ENCODE measurements at places on chromosomes 13 and 19.

DNA sequence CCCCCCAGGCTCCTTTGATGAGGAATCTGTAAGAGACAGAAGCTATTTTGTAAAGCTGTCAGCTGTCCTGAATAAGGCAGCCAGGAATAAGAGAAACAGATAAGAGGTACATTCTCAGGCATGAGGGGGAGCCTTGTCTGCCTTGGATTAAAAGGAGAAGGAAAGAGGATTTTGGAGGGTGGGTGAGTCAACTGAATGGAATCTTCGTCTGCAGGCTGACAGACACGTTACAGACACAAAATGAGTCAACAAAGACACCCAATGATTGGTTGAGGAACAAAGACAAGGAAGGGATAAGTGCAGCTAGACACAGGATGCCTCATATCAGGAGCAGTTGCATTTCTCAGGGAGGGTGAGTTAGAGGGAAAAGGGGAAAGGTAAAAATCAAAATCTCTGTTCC, 162.5 kb downstream of the OLFM4 start:
- peak; percentile 2 for DNase-seq

DNA sequence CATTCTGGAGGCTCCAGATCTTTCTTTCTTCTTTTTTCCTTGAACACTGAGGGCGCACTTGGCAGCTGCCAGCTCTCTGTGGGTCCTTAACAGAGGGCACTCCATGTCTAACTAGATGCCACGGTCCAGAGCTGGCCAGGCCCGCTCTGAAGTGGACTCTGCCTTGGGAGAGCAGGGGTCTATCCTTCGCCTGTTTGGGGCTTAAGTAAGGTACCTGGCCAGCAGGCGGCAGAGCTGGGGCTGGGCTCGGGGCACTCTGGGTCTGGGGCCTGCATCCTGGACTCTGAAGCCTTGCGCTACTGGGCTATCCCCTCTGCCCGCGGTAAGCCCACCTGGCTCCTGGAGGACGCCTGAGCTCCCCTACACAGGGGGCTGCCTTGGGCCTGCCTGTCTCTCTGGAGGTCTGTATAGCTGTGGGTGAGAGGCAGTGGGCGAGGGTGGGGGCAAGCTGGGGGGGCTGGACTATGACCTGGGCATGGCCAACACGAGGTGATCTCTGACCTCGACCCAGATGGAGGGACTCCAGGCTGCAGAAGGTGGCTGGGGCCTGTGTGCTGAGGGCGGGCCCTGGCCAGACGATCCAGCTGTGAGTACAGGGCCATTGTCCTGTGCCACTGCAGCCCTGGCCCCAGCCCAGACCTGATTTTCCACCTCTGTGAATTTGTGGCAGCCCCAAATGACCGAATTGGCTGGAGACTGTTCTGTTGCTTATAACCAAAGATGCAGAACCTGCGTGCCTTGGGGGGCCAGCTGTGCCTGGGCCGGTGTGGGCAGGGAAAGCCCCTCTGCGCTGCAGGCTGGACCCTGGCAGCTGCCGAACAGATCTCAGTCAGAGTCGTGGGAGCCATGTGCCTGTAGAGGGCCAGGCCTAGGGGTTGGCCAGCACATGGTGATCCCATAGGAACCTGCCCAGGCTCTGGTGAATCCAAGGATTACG, 26.5 kb downstream of the CEBPG start:
- no peak for DNase-seq

DNA sequence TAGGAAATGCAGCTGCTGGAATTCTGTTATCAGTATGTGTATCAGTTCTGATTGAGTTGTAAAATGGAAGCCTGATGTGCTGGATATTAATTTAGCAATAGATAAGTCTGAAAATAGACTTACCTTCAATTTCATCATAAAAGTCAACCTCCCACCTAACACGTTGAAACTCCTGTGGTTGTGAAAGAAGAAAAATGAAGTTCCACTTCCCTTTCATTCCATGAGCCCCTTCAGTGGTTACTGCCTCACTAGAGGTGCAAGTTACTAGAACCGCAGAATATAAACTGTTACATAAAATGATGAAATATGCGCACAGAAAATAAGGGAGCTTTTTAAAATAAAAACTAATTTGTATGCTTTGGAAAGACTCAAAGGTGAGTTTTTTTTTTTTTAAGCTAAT, 249.2 kb downstream of the SHISA2 start:
- DNase-seq: no peak

DNA sequence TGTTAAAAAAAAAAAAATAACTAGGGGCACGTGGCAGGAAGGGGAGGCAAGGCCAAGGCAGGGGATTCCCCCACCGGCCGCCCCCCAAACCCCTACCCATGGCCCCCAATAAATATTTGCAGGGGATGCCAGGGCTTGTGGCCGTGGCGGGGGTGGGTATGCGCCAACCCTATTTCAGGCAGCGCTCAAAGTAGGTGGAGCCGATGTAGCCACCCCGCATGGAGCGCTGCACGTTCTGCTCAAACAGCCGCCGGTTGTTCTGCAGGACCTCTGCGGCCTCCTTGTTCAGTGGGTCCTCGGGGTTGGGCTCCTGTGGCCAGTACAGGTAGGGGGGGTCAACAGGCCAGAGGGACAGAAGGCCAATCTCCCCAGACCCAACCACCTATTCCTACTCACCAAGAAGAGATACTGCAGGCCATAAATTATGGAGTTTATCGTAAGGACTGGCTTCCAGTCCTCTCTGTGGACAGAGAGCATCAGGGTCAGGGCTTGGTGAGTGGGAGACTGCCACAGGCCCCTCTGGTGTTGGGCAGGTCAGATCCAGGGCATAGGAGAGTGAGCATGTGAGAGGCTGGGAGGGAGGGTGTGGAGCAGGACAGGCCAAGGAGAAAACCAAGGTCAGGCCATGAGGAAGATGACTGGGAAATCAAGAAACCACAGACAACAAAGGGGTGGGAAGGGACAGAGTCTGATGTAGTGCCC, 1.2 kb upstream of the CHMP2A start:
- DNase-seq: no peak

- no peak for DNase-seq
Observed at GRCh38 chr19:51417107-51417809, at the start of gene SIGLEC10. TSS of gene SIGLEC10 (minus strand) at chr19:51417642. CDS start at chr19:51417581, 61 bp downstream.

DNA sequence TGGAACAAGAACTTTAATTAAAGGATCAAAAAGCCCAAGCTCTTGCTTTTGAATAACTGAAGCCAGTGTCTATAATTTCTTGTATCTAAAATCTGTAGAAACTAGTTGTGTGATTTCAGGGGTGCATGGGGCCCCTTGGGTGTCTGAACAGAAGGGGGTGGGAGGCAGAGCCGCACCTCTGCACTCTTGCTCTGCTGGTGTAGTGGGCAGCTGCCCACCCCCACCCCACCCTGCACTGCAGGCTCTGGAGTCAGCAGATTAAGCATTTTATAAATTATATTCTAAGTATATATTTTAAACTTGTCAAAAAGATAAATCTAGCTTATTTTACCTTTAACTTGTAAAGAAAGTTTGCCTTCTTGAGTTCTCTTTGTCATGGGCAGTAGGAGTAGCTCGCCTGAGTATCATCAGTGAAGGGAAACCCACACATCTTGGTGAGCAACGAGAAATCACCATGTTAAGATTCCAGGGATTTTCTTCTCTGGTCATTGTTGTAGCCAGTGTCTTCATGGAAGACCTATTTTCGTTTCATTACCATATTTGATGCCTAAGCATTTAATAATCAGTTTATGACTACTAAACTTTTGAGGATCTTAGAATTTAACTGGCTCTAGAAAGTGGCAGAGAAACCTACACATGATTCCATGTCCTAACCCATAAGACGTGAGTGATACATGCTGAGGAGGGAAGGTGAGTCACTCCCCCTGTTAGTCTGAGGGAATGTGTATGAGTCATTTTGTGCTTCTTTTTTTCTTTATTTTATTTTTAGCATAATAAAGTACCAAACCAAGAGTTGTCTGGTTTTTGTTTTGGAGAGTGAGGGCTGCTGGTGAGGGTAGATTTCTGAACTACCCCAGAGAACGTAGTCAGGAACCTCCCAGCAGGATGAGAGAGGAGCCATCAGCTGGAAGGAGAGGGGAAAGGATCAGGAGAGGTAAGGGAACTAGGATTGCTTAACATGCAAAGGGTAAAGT, 7.7 kb downstream of the UBE2L5 start:
- DNase-seq: peak; percentile 83

- peak; percentile 81 for DNase-seq
Observed at GRCh38 chr13:52348071-52348470, 57.9 kb downstream of the THSD1 start.

DNA sequence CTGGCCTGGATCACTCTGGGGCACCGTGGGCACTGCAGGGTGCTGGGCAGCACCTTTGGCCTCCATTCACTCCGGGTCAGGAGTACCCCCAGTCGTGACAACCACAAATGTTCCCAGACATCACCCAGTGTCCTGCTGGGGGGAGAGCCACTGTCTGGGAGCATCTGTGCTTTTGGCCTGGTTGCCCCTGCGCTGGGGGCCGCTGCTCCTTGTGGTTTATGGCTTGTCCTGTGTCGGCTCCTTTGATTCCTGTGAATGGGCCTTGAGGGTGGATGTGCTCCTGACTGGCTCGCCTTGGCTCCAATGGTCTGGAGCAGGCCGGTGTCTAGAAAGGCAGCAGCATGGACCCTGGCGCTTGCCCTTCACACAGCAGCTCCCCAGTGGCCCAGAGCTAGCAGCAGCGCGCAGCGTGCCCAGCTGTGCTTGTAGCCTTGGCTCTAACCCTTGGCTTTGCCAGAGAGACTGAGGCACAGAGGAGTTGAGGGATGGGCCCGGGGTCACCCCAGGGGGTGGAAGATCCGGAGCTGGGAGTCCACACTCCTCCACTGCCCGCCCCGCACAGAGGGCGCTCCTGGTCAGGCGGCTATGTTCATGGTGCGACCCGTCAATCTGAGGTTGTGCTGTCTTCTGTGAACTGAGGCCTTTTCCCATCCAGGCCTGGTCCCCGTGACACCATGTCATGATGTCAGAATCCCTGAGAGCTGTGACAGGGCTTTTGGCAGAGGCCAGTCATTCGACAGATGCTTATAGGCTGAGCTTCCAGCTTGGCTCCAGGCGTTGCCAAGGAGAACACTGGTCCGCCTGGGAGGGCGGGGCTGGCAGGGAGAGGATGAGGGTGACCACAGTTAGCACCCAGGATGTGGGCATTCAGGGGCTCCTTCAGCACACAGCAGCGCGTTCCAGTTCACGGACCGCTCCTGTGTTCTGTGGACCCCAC, 4.1 kb downstream of the DAZAP1 start:
- DNase-seq: no peak

DNA sequence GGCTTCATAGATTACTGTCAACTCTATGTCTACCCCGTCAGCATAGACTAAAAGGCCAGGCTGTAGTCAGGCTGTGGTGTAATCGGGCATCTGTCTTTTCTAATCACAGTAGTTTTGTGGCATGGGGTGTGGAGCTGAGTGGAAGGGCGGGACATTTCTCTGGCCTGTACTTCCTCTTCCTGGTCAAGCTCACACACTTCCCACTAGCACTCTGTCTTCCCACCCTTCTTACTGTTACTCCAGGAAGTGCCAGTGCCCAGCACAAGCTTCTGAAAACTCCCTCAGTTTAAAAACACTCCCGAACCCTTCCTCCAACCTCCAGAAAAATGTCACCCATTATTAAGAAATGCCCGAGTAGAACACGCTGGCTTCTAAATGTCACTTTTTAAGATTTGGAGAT, 229.8 kb downstream of the KLF5 start:
- DNase-seq: no peak

DNA sequence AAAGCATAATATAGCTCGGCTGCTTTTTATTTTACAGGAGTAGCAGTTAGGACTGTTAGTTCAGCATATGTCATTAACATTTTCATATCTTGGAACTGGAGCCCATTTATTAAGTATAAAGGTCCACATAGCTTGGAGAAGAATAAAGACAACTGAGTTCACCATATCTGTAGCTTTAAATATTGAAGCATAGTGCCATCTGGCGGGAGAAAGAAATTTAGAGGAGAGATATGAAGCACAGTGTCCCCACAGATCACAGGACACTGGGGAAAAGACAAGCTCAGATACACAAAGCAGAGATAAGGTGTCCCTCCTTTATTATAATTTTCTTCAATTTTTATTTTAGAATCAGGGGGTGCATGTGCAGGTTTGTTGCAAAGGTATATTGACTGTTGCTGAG, 104.7 kb upstream of the FREM2 start:
- DNase-seq: peak; percentile 21

DNA sequence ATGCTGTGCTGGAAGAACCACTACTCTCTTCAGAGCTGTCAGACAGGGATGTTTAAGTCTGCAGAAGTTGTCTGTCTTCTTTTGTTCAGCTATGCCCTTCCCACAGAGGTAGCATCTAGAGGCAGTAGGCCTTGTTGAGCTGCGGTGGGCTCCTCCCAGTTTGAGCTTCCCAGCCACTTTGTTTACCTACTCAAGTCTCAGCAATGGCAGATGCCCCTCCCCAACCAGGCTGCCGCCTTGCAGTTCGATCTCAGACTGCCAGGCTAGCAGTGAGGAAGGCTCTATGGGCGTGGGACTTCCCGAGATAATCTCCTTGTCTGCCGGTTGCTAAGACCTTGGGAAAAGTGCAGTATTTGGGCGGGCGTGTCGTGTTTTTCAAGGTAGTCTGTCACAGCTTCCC, 42.1 kb upstream of the UQCRFS1 start:
- DNase-seq: no peak

DNA sequence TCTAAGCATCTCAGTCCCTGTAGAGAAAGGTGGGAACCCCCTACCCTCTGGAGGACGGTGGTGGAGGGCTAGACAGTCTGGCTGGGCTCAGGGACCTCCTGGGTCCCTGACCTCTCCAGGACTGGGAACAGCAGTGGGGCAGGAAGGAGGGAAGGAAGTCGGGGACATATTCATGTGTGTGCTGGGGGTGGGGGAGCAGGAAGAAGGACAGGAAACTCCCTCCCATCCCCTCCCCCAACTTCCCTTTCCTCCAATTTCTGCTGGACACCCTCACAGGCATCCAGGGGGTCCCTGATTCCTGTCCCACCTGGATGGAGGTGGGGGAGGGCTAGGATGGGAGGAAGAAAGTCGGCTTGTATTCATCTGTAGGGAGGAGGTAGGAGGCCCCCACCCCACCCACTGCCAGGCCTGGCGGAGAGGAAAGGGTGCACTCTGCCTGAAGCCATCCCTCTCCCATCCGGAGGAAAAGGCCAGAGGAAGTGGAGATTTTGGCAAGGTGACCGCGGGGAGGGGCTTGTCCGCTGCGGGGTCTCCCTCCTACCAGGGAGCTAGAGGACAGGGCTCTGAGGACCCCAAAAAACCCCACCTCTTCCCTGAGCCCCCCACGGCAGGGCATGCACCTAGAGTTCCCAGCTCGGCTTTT, 2.3 kb downstream of the NOVA2 start:
- DNase-seq: no peak

- no peak for DNase-seq
Observed at GRCh38 chr13:112808377-112809140, 118.7 kb downstream of the ATP11A start.

DNA sequence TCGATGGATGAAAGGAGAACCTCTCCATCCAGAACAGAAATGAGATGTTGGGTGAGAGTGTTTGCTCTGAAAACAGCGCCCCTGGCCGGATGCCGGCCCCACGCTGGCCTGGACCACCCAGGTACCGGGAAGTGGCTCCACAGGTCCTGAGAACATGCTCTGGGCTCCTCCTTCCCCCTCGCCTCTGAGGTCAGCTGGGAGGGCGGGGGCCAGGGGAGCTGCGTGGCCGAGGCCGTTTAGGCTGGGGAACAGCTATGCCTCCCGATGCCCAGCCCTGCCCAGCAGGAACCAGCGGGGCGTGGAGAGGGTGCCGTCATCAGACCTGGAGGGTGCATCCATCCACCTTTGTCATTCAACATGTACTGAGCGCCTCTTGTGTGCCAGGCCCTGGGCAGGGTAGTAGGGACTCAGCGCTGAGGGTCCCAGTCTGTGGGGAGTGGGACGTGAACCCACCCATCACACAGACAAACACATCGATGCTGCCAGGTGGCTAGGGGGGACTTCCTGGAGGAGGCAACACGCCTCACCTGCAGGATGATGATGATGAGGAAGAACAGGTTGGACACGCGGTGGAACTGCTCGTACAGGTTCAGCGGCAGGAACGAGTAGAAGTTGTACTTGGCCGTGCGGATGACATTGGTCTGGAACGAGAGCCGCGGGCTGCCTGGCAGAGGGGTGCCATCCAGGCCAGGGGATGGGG, 4.2 kb downstream of the ATP8B3 start:
- DNase-seq: no peak
